ENCODE measurements at places on chromosomes 3 and 15. TPM values are rescaled to one million over a fixed set of nuclear protein-coding genes. Genes with fewer than 3 reads are reported as not detected.

GRCh38 chr15:36908991-36909390 is 191.4 kb downstream of the MEIS2 start:
- no peak for DNase-seq

DNA sequence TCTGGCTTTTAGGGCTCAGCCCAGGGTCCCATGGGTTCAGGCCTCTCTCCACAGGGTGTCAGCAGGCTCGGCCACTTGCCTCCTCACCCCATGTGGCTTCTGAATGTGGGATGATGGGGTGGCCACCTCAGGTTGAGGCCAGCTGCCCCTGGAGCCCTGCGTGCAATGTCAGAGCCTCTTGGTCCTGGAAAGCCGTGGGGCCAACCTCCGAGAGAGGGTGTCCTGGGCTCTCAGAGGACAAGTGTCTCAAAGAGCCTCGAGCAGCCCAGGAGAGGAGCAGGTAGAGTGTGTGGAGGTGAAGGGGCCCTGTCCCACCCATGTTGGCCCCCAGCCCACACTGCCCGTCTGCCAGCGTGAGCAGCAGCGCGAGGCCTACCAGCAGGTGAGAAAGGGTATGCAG is 86.0 kb downstream of the PLXNA1 start:
- no peak for DNase-seq

GRCh38 chr3:32048487-32049182 is 57.8 kb upstream of the GPD1L start:
- DNase-seq = no peak

DNA sequence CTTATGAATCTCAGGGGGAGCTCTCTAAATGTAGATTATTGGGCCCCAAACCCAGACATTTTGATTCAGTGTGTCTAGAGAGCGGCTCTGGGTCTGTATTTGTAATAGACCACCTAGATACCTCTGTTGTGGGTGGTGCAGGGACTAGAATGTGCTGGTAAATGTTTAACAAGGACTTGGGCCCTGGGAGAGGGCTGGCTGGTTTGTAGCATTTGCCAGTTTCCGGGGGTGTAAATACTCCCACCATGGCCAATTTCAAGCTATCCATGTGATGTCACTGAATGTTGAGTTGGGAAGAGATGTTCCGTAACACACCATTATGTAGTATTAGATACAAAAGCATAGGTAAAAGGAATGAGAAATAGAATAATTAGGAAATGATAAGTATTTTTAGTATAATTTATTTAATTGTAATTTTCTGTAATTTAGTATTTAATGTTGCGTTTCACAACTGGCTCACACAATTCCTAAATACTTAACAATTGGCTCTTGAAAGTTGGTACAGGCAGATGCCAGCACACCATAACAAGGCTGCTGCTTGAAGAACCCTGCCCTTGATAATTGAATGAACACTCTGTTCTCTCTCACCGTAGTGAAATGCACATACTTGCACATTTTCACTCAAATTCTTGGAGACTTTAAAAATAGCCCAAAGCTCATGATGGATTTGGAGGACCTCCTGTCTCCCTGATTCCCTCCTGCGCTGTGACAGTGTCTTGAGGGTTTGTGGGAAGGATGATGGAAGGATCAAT is 359.2 kb upstream of the PROK2 start:
- no peak for DNase-seq

- no peak for DNase-seq
These were observed 364.6 kb downstream of the SHQ1 start for GRCh38 chr3:72483554-72484104.

- DNase-seq = no peak
These were observed 459.2 kb upstream of the ARRDC4 start for GRCh38 chr15:97501291-97501690.

C15orf62 gene
- total RNA-seq = 0.38 TPM

- DNase-seq = no peak
These were observed 95.2 kb downstream of the RYK start for GRCh38 chr3:134155446-134155845.

DNA sequence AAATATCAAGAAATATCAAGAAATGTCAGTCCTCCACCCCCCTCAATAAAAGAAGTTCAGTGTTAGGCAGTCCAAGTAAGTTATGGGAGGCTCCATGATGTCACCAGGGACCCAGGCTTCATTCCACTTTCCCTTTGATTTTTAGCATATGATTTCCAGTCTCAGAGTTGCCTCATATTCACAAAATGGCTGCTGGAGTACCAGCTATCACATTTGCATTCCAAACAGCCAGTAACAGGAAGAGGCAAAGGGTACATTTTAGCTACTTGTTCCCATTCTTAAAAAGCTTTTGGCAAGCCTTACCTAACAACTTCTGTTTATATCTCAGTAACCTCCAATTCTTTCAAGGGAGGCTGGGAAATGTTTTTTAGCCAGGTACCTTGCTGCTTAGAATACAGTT is 13.4 kb upstream of the KLF13 start:
- DNase-seq = no peak

TCTA gene
- total RNA-seq = 18.6 TPM

DNA sequence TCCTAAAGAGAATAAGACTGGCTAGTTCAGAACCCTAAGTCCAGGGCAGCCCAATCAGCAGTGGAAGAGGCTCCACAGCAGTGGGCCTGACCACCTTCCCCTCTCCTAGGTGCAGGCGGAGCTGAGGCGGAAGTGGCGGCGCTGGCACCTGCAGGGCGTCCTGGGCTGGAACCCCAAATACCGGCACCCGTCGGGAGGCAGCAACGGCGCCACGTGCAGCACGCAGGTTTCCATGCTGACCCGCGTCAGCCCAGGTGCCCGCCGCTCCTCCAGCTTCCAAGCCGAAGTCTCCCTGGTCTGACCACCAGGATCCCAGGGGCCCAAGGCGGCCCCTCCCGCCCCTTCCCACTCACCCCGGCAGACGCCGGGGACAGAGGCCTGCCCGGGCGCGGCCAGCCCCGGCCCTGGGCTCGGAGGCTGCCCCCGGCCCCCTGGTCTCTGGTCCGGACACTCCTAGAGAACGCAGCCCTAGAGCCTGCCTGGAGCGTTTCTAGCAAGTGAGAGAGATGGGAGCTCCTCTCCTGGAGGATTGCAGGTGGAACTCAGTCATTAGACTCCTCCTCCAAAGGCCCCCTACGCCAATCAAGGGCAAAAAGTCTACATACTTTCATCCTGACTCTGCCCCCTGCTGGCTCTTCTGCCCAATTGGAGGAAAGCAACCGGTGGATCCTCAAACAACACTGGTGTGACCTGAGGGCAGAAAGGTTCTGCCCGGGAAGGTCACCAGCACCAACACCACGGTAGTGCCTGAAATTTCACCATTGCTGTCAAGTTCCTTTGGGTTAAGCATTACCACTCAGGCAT is 33.7 kb downstream of the VIPR1 start:
- DNase-seq = peak; percentile 16

DNA sequence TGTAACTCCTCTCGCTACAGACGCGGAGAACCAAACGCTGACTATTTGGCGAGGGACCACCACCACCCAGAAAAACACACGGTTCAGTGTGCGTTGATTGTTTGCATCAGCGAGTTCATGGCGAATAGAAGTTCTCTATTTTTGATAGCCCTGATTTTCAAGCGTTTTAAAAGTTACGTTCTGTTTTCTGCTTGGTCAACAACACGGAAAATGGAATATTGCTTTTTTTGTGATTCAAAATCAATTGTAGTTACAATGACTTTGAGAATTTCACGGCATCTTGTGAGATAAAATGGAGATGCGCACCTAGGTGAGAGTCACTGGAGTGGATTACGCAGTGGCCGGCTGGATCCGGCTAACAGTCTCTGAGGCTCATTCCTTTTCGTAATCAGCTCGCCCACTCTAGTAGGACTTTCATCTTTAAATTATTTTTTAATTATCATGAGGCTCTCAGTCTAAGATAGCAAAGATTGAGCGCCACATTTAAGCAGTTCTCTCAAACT is 54.8 kb downstream of the CCDC54 start:
- no peak for DNase-seq

- no peak for DNase-seq
These were observed 36.7 kb upstream of the BLM start for GRCh38 chr15:90680371-90680935.

- DNase-seq = peak; percentile 34
These were observed 199.5 kb upstream of the LMCD1 start for GRCh38 chr3:8301977-8302735.

- DNase-seq = peak; percentile 66
These were observed 619 bp downstream of the TTBK2 start for GRCh38 chr15:42919799-42920518.

GRCh38 chr15:26868029-26868685 is 1.3 kb downstream of the GABRA5 start:
- DNase-seq = no peak

- no peak for DNase-seq
These were observed 5.7 kb downstream of the GRM2 start for GRCh38 chr3:51712511-51712931.

DNA sequence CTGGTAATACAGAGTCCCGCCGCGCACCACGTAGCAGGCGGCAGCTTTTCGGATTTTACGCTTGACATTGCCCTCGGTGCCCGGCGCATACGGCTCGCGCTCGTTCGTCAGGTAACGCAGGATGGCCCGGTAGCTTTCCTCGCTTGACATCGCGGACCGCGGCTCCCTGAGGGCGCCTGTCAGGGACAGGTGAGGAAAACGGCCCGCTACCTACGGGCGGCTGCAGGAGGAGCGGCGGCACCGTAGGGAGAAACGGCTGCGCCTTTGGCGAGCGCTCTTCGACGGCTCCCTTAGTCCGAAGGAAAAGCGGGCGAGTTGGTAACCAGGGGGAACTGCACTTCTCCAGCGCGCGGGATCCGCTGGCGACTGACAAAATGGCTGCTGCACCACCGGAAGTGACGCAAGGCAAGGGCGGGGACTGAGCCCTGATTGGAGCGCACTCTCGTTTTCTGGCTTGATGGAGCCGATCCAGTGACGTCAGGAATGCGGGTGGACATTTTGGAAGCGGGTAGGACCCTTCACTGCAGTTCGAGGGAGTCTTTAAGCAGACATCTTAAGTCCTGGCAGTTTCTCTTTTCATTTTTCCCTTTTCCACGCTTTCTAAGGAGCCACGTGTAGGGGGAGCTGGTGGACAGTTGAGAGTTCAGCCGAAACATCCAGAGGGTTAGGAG is at the start of gene ZBTB11:
ZBTB11 (minus strand) TSS at position 368 of the 671 bp plus-strand sequence; CDS start at position 150, 218 bp downstream.
- DNase-seq = peak; percentile 100

RTP1 gene
- total RNA-seq = not detected

GRCh38 chr15:82294061-82294690 is 31.6 kb downstream of the SAXO2 start:
- DNase-seq = no peak

GRCh38 chr15:57028176-57028575 is 109.7 kb downstream of the TCF12 start:
- no peak for DNase-seq

ACTC1 gene
- not detected for total RNA-seq

GRCh38 chr3:141725036-141725435 is 13.1 kb upstream of the RNF7 start:
- no peak for DNase-seq

DNA sequence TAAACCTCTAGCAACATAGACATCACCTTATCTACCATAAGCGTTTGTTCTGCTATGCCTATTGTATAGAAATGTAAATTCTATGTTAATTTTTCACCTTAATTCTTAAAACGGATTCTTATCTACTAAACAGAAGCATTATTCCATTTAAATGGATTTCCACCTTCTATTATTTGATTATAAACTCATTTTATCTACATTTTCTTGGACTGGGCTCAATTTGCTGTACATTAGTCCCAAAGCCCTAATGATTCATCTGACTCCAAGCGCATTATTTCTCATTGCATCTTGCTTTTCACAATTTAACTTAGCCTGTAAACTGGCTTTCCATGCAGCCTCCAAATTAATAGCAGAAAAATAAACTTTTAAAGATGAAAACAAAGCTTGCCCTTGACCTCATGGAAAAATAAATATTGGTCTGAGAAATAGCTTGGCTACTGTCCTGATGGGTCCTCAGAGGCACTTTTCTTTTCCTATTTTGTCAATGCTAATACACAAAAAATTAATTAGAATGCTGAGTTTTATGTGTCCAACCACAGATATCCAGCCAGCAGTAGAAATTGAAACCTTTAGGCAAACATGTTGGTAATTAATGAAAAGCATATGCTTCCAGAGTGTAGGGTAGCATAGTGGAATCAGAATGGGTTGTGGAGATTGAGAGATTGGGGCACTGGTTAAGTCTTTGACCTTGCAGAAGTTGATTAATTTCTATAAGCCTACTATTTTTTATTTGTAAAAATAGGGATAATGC is 81.4 kb upstream of the CFAP20DC start:
- no peak for DNase-seq

LMLN gene
- 6.5 TPM for total RNA-seq

- DNase-seq = no peak
These were observed 254.5 kb upstream of the ROPN1 start for GRCh38 chr3:124246376-124246775.

ISLR gene
- not detected for total RNA-seq

GRCh38 chr15:75229191-75230015 is 27.7 kb downstream of the C15orf39 start:
- no peak for DNase-seq

MEGF11 gene
- total RNA-seq = not detected

GRCh38 chr15:70281811-70282307 is 184.1 kb upstream of the TLE3 start:
- no peak for DNase-seq

NR1I2 gene
- total RNA-seq = not detected

- no peak for DNase-seq
These were observed 142.1 kb upstream of the CMC1 start for GRCh38 chr3:28099296-28099695.

- DNase-seq = no peak
These were observed 295.7 kb upstream of the LMCD1 start for GRCh38 chr3:8205881-8206280.

- no peak for DNase-seq
These were observed 64.7 kb upstream of the IL12A start for GRCh38 chr3:159923956-159924355.

CDHR4 gene
- not detected for total RNA-seq

DNA sequence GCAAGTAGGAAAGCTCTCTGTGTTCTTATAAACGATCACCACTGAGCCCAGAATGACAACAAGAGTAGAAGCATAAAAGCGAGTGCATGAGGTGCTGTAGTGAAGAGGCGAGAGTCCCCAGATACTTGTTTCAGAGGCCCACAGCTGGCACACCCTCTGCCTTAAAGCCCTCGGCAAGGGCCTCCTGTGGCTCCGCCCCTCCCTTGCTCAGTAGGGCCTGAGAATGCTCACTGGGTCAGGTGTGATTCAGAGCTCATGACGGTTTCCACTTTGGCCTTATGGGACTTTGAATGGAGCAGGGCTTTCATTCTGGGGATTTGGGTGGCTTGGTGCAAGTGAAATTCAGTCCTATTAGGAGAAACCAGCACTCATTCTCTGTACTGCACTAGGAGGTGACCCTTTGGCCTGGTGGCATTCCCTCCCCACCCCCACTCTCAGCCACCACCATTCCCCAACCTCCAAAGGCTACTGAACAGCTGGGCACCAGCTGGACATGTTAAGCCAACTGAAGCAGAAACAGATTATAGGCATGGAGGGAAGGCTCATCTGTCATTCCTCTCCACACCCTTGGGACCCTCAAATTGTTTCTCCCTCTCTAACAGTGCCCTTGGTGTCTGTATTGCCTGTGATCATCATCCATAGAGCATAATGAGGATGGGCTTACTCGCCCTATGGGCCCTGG is 109.6 kb upstream of the CTDSPL start:
- no peak for DNase-seq

TMC3 gene
- total RNA-seq = not detected

IMPG2 gene
- total RNA-seq = 0.76 TPM

Measured in endothelial cell of umbilical vein (primary cell).